ENCODE measurements at places on chromosomes 11 and 22.
A peak's percentile ranks its signal among the peaks of the same experiment; 100 is the strongest.

DNA sequence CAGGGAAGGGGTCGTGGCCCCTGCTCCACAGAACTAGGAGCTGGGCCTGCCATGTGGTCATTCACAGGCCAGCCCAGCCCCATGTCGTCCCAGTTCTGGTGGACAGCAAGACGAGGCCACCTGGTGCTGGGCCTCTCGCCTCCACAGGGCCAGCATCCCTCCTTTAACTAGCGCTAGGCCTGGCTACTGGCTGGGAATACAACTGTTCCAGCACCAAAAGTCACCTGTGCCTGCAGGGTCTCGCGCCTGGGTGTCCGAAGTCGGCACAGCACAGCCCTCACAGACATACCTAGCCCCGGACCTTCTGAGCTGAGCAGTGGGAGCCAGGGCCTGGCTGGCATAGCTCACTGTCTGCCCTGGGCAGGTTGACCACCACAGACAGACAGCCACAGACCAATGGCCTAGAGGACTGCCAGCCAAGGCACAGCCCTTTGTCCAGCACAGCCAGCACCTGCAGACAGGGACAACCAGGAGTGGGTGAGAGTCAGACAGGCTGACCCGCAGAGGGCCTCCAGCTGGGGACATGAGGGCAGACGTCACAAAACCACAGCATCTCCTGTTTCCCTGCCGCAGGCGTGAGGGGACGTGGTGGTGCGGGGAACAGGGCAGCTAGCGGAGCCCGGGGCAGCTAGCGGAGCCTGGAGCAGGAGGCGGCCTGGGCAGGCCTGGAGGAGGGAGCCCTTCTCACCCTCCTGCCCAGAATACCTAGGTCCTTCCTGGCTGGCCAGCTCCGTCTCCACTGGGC lies 27.2 kb upstream of the TH start:
- no peak for DNase-seq

DNA sequence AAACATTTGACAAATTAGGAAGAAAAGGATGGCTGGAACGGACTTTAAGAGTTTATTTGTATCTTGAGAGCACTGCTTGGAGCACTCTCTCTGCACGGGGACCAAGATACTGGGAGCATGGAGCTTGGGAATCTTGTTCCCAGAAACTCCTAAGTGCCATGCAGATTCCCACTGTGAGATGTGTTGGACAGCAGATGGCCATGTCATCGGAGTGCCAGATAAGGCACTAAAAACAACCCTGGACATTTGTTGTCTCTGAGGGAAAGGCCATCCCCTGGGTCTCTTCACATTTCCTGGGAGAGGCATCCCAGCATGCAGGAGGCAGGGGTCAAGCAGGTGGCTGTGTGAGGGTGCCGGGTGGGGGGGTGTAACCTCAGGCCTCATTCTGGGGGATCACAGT lies 2.9 kb downstream of the KIRREL3 start:
- DNase-seq = no peak

GRCh38 chr11:74310857-74311256 lies 583 bp downstream of the P4HA3 start:
- no peak for DNase-seq

DNA sequence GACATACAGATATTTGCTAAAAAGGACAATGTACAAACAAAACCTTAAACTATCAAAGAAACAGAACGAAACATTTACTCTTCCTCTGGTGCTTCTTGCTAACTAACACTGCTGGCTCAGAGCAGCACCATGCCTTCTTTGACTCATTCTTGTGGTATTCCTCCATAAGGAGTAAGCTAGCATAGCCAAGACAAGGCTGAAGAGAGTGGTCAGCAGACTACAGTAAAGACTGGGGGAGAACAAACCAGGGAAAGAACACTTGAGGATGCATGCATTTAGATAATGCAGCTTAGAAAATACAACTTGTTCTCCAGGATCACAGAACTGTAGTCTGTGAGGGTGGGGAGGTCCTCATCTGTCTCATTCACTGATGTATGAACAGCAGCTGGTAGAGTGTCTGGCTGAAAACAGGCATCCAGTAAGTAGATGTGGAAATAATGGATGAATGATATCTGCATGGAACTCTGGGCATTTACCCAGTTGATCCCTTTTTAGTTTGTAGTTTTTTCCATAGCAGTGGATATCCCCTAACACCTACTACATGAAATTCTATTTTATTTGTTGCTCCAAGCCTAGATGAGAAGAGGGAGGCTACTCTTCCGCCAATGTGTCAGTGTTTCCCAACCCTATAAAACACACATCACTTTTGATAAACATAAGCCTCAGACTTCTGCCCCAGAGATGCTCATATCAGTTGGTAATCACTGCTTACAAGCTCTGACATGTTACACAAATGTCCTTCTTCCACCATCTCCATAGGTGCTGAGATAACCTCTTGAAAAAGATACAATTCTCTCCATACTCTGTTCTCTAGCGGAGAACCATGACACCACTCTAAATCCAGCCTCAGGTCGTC lies 7.3 kb downstream of the SNX19 start:
- no peak for DNase-seq

DNA sequence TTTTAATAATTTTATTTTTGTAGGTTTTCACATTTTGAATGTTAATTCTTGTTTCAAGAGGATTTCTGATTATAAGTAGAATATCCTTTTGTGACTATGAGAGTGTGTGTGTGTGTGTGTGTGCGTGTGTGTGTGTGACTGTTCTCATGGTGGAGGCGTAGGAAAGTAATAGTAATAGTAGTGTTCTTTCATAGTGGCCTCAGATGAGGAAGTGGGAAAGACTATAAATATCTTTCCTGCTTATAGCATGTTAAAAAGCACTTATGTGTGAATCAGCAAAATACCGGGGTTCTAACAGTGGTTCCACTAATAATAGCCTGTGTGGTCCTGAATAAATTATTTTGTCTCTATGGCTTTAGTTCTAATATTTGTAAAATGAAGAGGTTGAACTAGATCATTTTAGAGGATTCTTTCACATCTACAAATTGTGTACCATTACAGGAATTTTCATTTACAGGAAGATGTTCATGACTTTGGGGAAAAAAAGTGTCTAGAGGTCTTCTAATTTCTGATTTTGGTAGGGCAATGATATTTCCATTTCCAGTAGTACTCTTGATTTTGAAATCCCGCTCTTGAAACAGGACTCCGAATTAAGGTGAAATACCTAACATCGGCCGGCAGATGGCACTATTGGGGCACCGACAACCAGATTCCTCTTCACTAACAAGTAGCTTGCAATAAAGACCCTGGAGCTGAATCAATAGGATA lies 29.9 kb upstream of the OR10G7 start:
- DNase-seq = peak; percentile 58
